ENCODE measurements at places on chromosomes 4 and X.

DNA sequence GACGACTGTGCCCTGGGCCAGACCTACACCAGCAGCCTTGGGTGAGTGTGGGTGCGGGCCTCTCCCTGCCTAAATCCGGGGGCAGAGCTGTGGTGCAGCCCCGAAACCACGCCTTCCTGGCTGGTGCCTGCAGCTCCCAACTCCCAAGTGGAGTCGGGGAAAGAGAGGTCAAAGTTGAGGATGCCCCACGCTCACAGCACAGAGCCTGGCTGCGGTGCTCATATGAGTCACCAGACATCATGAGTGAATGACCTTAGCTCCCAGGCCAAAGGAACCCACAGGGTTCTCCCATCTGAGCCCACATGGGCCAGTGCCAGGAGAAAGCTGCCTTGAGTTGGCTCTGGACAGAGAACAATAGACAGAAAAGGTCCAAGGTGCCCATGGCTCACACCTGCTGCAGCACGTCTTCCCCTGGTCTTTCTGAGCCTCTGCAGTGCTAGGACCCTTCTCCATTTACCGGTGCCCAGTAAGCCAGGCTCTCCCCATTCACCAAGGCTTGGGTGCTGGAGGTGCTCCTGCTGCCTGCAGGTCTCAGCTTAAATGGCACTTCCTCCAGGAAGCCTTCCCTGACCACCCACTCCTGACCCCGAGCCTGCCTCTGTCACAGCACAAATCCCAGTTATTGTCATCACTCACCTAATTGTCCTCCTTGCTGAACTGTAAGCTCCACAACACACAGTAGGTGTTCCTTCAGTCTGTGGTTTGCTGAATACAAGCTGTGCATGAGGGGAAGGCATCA, 224.2 kb downstream of the AFAP1 start:
- no peak overlapping the region for H3K27ac ChIP-seq
- no peaks in the 10 kb centered on the region for H3K27me3 ChIP-seq
- H3K36me3 ChIP-seq = no peaks in the 10 kb centered on the region
- DNase-seq = no peak

DNA sequence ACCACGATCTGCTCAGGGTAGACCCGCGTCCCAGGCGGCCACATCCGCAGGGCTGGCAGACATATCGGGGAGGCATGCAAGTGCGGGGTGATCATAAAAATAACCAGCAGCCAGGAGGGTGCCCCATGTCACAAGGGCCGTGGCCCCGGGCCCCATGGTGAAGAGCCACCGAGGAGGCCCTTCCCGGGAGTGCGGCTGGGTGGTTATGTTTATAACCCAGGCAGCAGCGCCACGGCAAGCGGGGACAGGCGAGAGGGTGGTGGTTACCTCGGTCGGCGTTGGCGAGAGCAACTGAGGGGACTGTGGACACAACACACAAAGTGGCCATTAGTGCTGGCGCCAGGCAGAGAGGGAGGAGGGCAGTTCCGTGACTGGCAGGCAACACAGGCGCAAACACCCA, 92.7 kb upstream of the AFAP1 start:
- DNase-seq = no peak
- no peak overlapping the region for H3K27ac ChIP-seq
- H3K27me3 ChIP-seq = no peaks in the 10 kb centered on the region

- no peaks in the 10 kb centered on the region for H3K36me3 ChIP-seq
- H3K27ac ChIP-seq = no peak overlapping the region
- H3K4me3 ChIP-seq = no peak overlapping the region
- no peaks in the 10 kb centered on the region for H3K27me3 ChIP-seq
- no peak for DNase-seq
Measured at GRCh38 chr4:41597494-41597893, 59.5 kb downstream of the LIMCH1 start.

DNA sequence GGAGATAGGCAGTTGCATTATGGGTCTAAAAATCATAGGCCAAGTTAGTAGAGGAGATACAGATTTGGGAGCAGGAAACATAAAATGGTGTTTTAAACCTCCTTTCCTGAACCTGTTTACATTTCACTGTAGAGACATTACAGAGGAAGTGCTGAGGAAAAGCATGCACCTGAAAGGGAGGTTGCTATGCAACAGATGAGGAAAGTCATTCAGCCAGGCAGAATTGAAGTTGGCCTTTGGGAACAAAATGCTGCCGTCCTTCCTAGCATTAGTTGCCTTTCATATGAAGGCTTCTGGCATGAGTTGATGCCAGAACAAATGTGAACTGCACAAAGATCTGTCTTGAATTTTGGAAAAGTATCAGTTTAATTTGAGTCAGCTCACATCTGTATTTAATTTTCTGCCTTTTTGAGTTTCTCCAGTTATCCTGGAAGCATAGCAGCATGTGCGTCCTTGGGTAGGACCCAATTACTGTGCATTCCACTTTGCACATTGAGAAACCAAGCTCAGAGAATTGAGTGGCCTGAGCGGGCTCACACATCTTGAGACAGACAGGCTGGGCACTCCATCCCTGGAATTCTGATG, 38.2 kb downstream of the MAGED1 start:
- no peaks in the 10 kb centered on the region for H3K4me1 ChIP-seq
- DNase-seq = no peak
- no peaks in the 10 kb centered on the region for H3K36me3 ChIP-seq
- no peak overlapping the region for H3K4me3 ChIP-seq
- no peaks in the 10 kb centered on the region for H3K27me3 ChIP-seq

- DNase-seq = no peak
- no peak overlapping the region for H3K4me3 ChIP-seq
- no peak overlapping the region for H3K27ac ChIP-seq
- no peaks in the 10 kb centered on the region for H3K27me3 ChIP-seq
Measured at GRCh38 chrX:101708163-101708562, 48.5 kb upstream of the ARMCX2 start.

DNA sequence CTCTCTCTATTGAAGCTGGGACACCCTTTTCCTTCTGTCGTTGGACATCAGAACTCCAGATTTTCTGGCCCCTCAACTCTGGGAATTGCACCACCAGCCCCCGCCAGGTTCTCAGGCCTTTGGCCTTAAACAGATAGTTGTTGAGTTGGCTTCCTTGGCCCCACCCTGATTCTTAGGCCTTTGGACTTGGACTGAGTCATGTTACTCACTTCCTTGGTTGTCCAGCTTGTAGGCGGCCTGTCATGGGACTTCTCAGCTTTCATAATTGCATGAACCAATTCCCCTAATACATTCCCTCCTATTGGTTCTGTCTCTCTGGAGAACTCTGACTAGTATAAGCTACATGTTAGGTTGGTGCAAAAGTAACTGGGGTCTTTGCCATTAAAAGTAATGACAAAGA, 195.7 kb downstream of the GPAT3 start:
- H3K4me3 ChIP-seq = no peak overlapping the region
- no peaks in the 10 kb centered on the region for H3K4me1 ChIP-seq
- no peaks in the 10 kb centered on the region for H3K27me3 ChIP-seq
- no peak overlapping the region for H3K27ac ChIP-seq
- H3K36me3 ChIP-seq = no peaks in the 10 kb centered on the region

DNA sequence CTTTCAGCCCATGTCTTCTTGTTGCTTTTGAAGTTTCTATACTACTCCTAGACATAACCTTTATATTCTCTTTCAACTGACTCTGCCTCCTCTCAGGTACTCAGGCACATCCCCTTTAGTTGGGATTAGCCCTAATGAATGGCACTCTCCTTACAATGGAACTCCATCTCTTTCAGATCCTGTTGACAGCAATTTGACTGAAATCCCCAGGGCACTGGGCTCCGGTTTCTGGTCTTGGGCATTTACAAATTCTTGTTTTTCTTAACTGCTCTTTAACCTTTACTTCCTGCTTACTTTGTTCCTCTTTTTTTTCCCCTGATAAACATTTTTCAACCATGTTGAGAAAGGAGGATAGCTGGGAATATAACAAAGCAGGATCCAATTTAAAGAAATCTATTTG, 68.9 kb downstream of the ENOX2 start:
- H3K36me3 ChIP-seq = no peaks in the 10 kb centered on the region
- DNase-seq = no peak
- no peaks in the 10 kb centered on the region for H3K27me3 ChIP-seq
- no peak overlapping the region for H3K4me3 ChIP-seq

GRCh38 chr4:80243274-80244018, 23.0 kb upstream of the FGF5 start:
- no peak for DNase-seq
- no peak overlapping the region for H3K4me3 ChIP-seq
- no peaks in the 10 kb centered on the region for H3K4me1 ChIP-seq

DNA sequence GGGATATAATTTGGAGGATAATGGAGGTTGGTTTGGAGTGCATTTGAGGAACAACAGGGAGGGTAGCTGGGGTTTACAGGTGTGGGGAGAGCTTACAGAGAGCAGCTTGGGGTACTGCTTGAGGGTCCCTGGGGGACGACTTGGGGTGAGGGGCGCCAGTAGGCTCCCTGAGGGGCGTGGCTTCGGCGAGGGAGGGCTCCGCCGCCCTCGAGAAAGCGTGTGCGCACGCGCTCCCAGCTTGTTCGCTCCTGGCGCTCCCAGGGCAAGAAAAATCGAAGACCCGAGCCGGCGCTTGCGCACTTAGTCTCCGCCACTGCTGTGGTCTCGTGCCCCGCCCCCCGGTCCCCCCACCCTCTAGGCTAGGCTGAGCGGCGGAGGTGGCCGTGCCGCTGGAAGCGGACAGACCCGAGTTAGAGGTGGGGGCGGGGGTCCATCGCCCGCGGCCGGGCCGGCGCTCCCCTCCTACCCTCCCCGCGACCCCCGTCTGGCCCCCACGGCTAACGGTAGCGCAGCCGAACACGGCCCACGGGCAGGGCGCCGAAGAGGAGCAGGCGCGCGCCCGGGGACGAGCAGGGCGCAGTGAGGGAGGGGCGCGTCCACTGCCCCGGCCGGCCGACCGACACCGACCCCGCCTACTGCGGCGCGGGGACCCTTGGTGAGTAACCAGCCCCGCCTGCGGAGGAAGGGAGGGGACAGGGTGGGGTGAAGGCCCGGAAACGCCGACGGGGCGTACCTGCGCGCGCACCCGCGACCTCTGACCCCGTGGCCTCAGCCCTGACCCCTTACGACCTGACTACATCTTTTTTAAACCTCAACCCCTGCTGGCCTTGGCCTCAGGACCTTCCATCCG, 5.4 kb upstream of the CCDC120 start:
- H3K4me3 ChIP-seq = peak overlapping the region; percentile 65
- H3K27ac ChIP-seq = peak overlapping the region; percentile 79
- no peak for DNase-seq

GRCh38 chr4:75995727-75996126, 5.0 kb upstream of the SDAD1 start:
- H3K27ac ChIP-seq = no peak overlapping the region
- no peaks in the 10 kb centered on the region for H3K27me3 ChIP-seq
- H3K36me3 ChIP-seq = no peaks in the 10 kb centered on the region

GRCh38 chrX:41759817-41760216, 35.8 kb downstream of the GPR82 start:
- H3K36me3 ChIP-seq = no peaks in the 10 kb centered on the region
- H3K27me3 ChIP-seq = no peaks in the 10 kb centered on the region
- no peak for DNase-seq
- no peak overlapping the region for H3K27ac ChIP-seq

GRCh38 chrX:67545036-67545821, 1.4 kb downstream of the AR start:
- no peaks in the 10 kb centered on the region for H3K4me1 ChIP-seq
- no peaks in the 10 kb centered on the region for H3K36me3 ChIP-seq
- no peaks in the 10 kb centered on the region for H3K27me3 ChIP-seq
- H3K27ac ChIP-seq = peak overlapping the region; percentile 57
- H3K4me3 ChIP-seq = peak overlapping the region; percentile 49
- no peak for DNase-seq

DNA sequence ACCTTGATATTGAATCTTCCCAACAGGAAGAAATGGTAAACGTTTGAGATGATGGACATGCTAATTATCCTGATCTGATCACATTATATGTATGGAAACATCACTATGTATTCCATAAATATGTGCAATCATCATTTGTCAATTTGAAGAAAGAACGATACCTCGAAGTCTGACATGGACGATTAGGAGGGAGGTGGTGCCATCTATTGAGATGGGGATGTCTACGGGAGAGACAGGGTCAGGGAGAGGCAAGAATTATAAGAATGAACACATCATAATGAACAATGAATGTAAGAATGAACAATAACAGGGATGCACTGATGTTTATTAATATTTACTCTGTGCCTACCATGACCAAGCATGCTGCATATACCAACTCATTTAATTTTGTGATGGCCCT, 93.7 kb upstream of the SOD3 start:
- no peak overlapping the region for H3K4me3 ChIP-seq

DNA sequence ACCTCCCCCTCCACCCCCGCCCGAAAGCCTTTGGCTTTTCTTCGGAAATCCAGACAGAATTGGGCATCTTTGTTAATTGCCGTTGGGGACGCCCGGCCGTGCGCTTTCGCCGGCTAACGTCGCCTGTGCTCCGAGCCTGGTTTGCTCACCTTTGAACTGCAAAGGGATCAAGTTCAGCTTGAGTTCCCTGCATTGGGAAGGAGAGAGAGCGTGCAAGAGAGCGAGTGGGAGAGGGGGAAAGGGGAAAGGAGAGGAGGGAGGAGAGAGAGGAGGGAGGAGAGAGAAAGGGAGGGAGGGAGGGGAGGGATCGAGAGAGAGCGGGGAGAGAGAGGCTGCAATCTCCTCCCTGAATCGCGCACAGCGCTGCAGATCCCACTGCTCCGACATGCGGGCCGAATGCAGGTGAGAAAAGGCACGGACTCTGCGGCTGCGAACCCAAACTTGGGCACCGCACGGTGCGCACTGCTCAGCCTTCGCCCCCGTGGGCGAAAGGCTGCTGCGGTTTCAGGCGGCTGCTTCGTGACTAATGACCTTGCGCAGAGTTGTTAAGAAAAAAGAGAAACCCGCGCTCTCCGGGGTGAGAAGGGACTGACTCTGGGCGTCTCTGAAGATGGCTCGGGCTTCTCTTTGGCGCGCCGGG, at the start of gene PCDH7:
TSS of gene PCDH7 (plus strand) at position 349 of the 640 bp plus-strand sequence. CDS start 1,054 bp downstream, outside the sequence.
- H3K36me3 ChIP-seq = no peaks in the 10 kb centered on the region
- peaks cover 44% of the 10 kb centered on the region for H3K4me1 ChIP-seq
- H3K27ac ChIP-seq = peak within 1 kb of the TSS; percentile 14
- H3K4me3 ChIP-seq = peak within 1 kb of the TSS; percentile 34

- no peak for DNase-seq
- peaks cover 4% of the 10 kb centered on the region for H3K27me3 ChIP-seq
- no peaks in the 10 kb centered on the region for H3K36me3 ChIP-seq
- H3K4me3 ChIP-seq = peak overlapping the region; percentile 28
- no peak overlapping the region for H3K27ac ChIP-seq
- H3K4me1 ChIP-seq = peaks cover 17% of the 10 kb centered on the region
Measured at GRCh38 chr4:6200922-6201362, 593 bp upstream of the JAKMIP1 start.

DNA sequence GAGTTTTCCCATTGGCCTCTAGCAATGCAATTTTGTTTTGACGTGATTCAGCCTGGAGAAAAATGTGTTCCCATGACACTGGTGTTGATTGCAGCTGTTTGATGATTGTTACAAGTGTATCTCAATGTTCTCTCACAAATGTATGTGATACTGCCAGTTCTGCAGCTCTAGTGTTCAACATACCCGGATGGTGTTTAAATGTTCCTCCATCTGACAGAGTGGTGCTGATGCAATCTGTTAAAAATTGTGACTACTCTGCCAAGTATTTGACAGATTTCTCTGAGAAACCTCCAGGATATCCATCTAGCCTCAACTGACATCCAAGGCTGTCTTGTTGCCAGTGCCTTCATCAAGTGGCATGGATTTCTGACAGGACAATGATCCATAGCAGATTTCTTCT, 657.2 kb upstream of the DIAPH2 start:
- DNase-seq = no peak
- H3K4me3 ChIP-seq = no peak overlapping the region
- no peaks in the 10 kb centered on the region for H3K4me1 ChIP-seq
- no peaks in the 10 kb centered on the region for H3K36me3 ChIP-seq

- no peak for DNase-seq
- H3K4me3 ChIP-seq = peak overlapping the region; percentile 97
- peak overlapping the region; percentile 90 for H3K27ac ChIP-seq
- no peaks in the 10 kb centered on the region for H3K36me3 ChIP-seq
- no peaks in the 10 kb centered on the region for H3K4me1 ChIP-seq
- no peaks in the 10 kb centered on the region for H3K27me3 ChIP-seq
Measured at GRCh38 chr4:4541040-4541631, 712 bp downstream of the STX18 start.

Data from right atrium auricular region (tissue), 2 donors.